ENCODE measurements at places on chromosomes 1 and 21.
A peak's percentile ranks its signal among the peaks of the same experiment; 100 is the strongest.

DNA sequence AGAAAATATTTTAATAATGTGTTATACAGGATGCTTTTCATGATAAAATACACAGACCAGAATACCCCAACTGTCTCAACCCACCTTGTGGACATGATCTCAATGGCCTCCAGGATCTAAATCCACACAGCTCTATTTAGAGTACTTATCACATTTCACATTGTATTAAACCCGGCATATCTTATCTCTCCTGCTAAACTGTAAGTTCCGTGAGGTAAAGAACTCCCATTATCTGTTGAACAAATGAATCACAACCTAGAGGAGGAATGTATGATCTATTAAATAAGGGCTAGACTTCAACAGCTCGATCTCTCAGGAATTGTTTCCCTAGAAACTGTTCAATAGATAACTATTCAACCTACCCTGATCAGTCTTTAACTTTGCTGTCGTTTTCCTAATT is 6.9 kb downstream of the ETV3 start:
- no peak for DNase-seq

GRCh38 chr1:108209456-108210108 is 9.4 kb upstream of the SLC25A24 start:
- DNase-seq, result no peak

DNA sequence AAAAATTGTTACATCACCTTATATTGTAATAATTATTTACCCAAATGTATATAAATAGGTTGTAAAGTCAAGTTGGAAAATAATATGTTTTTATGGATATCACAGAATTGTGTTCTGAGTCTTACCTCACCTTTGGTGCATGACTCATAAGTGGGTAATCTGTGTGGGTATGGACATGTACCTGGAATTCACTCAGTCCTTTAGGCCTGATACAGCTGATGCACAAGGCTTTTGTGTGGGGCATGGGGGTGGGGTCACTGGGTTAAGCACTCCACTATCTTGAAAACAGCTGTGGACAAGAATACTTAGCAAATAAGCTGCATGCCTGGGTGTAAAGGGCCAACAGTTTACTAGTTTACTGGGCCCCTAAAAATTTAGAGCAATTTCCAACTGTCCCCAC is 34.4 kb downstream of the INKA2 start:
- no peak for DNase-seq

DNA sequence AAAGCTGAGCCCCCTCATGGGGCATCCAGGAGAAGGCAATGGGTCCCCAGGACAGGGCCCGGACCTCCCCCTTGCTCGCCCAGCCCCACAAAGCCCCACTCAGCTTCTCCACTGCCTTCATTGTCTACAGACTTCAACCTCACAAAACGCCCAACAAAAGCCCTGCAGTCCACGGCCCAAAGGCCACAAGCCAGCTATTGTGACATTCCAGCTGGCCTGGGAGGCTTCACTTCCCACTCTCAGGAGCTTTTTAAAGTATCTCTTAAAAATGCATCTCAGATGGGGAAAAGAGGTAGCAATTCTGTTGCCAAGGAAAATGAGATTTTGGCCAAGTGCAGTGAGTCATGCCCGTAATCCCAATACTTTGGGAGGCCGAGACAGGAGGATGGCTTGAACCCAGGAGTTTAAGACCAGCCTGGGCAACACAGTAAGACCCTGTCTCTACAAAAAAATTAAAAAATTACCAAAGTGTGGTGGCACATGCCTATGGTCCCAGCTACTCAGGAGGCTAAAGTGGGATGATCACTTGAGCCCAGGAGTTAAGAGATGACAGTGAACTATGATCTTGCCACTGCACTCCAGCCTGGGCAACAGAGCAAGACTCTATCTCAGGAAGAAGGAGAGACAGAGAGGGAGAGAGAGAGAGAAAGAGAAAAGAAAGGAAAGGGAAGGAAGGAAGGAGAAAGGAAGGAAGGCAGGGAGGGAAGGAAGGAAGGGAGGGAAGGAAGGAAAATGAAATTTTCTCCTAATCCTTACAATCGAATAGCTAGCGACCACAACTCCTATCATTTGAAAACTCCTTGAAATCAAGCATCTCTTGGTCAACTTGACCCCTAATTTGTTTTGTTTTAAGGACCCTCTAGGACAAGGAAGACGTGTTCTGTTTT is 31.4 kb upstream of the TARDBP start:
- DNase-seq, result no peak

GRCh38 chr1:108845991-108846390 is 10.9 kb downstream of the AKNAD1 start:
- DNase-seq, result no peak

DNA sequence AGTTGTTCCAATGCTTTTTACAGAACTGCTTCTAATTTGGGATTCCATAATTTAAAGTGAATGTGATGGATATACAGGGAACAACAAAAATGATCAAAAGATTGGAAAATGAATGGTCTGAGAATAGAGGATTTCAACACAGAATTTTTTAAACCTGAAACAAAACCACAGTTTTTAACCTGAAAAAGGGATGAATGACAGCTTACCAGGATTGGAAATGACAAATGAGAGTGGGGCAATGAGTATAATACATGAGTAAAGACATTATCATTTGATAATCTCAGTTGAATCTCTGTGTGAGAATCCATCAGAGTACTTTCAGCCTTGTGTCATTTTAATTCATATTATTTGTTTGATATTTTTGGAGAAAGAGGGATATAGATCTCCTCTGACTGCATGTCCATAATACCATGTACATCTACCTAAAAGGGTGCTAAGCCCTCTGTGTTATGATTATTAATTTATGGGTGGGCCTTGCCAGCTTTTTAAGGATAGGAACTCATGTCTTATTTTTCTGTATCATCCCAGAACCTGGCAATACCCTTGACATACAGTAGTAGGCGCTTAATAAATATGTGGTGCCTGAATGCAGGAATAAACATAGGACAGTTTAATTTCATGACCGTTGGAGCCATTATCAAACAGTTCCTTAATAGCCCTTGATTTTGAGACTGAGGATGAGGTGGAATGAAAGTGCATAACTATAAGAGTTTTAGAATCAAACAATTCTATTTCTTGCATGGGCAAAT is 12.4 kb upstream of the ATP6V1G3 start:
- DNase-seq, result no peak

DNA sequence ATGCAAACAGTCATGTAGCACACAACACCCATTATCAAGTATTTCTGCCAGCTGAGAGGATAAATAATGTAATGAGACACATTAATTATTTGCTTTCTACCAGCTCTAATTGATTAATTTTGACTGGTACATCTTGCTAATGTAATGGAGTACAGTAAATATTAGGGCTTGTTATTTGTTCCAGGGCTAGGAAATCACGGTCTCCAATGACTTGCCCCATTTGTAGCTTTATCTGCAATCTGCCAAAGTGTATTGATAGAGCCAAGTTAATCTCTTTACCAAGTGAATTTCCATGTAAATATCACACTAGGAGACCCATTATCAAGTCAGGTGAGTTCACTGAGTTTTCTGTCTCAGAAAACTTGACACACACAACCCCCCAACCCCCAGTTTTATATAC is 55.1 kb downstream of the RGS13 start:
- no peak for DNase-seq

- DNase-seq, result no peak
These were observed 15.2 kb downstream of the GPR161 start for GRCh38 chr1:168121401-168122011.

DNA sequence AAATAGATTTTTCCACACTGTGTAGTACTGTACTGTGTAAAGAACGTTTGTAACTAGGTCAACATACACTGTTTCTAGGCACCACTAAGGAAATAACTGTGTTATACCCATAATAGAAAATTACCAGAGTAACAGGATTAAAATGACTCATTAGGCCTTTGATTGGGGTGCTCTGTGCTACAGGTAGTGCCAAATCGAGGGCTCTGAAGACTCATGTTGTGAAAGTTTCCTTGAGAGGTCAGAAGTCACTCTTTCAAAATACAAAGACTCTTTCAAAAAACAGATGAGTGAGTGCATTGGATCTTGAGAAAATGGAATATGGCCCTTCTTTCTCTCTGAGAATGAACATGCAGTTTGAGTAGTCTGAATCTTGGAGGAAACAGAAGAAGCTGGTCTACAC is 143.0 kb downstream of the MRPL39 start:
- DNase-seq, result peak; percentile 77

- no peak for DNase-seq
These were observed 377.0 kb upstream of the USP24 start for GRCh38 chr1:55592122-55592521.

DNA sequence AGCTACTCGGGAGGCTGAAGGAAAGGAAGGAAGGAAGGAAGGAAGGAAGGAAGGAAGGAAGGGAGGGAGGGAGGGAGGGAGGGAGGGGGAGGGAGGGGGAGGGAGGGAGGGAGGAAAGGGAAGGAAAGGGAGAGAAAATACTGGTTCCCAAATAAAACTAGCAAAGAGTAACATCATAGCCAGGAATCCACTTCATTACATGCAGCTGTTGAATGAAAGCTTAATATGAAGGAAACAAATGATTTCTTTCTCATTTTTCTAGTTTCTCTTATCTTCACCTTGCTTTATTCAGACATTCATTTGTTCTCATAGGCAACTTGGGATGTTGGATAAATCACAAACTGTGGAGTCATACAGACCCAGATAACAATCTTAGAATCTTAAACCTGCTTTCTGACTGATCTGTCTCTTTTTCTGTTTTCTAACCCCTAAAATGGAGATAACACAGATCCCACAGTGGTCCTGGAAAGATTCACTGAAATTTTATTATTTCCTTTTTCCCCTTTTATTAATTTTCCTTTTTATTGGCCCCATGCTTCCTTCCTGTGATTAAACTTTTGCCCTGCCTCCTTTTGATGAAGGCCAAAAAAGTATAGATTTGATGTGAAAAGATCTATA is 52.5 kb upstream of the USH2A start:
- DNase-seq, result no peak

GRCh38 chr1:169387399-169387798 is 19.4 kb downstream of the BLZF1 start:
- DNase-seq, result no peak

DNA sequence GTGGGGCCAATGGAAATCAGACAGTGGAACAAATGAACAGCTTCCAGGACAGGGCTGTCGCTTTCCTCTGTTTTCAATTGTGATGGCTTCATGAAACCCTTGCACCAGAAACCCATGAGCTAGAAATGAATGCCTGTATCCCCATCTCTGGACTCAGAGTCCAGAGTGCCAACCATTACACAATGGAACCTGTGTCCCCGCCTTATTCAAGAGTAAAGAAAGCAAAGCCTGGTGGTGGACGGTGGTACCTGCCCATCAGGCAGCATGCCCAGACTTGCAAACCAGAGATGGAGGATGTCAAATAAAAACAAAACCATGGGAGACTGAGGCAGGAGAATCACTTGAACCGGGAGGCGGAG is 4.4 kb upstream of the CAPN2 start:
- no peak for DNase-seq

DNA sequence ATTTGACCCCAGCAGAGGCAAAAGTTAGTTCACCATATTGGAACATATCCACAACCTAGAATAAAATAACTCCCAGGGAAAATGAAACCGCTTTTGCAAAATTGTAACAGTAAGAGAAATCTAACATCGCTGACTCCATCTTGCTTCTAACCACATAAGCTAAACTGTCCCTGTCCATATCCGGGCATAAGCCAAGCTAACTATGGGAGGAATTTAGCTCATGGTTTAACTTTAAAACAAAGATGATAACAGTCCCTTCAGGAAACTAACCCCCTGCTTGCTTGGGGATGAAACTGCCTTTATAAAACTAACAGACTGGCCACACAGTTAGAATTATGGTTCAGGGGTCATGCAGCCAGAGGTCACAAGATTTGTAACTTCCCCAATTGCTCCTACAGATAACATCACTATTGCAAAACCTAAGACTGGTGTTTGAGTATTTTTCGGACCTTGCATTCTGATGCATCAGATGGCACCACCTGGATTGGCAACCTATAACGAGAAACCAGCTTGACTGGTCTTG is 46.3 kb downstream of the TESK2 start:
- no peak for DNase-seq

DNA sequence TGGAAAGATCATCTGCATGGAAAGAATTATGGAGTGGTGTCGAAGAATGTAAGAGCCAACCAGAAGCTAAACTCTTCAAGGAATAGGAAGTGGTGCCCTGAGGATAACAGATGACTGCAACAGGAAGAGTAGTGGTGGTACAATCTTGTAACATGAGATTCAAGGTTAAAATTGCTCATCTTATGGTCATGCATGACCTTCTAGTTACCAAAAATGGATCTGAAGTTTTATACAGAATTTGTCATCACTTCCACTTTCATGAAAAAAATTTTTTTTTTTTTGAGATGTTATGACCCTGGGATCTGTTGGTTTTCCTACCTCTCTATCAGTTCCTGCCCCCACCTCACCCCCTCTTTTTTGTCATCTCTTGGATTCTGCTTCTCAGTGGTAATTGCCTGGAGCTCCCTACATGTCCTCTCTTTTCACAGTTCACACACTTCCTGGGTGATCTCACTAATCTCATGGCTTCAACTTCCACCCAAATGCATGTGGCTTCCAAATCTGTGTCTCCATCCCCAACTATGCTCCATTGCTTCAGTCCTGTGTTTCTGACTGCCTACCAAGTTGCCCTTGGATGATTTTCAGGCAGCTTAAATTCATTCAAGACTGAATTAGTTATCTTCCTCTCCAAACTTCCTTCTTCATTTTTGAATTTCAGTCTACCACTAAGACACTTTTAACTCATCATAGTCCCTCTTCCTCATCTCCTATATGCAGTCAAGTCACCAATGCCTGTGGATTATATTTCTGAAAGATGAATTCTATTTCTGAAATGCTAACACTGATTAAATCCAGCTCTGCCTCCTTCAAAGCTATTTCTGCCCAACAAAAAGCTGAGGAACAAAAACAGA is 48.4 kb downstream of the SLAMF6 start:
- peak; percentile 49 for DNase-seq

- DNase-seq, result no peak
These were observed 28.5 kb upstream of the H3-3A start for GRCh38 chr1:226033991-226034390.

GRCh38 chr21:39984286-39984991 is 117.2 kb downstream of the PCP4 start:
- no peak for DNase-seq

GRCh38 chr1:228747301-228747935 is 12.1 kb downstream of the RHOU start:
- DNase-seq, result no peak

GRCh38 chr21:17540530-17540929 is 27.7 kb downstream of the CXADR start:
- DNase-seq, result no peak

GRCh38 chr1:48069662-48070395 is 72.6 kb upstream of the TRABD2B start:
- no peak for DNase-seq

DNA sequence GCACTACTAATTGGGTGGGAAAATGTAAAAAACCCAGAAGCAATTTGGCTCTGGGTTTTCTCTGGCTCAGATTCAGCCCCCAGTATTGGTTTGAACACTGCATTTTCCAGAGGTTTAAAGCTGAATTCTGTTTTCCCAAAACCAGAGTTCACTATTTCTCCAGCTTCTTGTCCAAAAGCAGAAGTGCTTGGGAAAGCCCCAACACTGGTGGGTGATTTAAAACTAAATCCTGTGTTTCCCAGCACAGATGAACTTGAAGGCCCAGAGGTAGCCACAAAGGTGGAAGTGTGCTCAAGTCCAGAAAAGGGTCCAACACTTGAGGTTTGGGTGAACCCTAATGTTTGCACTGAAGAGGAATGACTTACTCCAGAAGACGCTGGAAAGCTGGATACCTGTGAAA is 678 bp downstream of the MCM3AP start:
- DNase-seq, result no peak
